Activated T-helper 17 cell treated with anti-CD3 and anti-CD28 coated beads, Interleukin-2, amount 50 U/mL, for 72 hours (primary cell): ENCODE measurements at places on chromosomes 4 and X. TPM values are rescaled to one million over a fixed set of nuclear protein-coding genes. Genes with fewer than 3 reads are reported as not detected.

DNA sequence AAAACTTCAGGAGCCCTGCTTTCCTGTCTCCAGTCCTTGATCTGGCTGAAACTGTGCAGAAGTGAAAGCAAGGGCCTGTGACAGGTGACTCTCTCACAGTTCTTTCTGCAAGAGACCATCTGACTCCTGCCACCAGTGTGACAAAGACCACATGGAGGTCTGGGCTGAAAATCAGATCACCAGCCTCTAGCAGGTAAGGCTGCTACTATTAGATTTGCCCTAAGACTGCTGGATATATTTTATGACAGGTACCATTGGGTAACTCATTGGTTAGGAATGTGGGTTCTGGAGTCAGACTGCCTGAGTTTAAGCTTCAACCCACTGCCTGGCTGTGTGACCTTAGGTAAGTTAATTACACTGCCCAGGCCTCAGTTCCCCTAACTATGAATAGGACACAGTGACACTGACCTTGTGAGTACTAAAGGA lies 163.3 kb upstream of the SLC7A11 start:
- no peak for ATAC-seq

DNA sequence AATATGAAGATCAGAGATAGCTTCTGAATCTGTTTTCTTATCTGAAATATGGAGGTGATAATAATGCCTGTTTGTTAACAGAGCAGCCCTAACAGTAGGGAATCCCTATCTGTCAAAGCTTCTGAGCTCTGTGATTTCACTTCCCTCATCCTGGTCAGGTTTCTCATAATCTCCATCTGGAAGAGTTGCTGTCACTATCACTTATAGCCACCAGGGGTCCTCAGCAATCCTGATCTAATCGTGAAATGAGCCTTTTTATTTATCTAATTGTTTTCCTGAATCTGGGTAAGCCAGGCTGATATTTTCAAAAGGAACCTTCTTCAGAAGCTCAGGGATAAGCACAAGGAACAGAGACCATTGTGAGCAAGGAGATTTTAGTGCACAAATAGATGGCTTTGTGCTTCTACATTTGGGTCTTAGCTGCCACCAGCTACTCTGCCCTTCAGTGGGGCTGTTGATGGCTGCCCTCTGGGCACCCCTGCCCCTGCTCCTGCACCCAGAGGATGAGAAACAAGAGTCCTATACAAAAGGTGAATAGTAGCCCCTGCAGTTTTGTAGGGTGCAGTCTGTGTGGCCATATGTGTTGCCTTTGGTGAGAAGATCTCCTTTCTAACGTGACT lies 196.4 kb upstream of the RADX start:
- no peak for ATAC-seq

LGI2 gene
- not detected for total RNA-seq

PARM1 gene
- total RNA-seq: not detected
